Stimulated activated naive CD4-positive, alpha-beta T cell (primary cell): ENCODE measurements at places on chromosomes 3 and 15.

DNA sequence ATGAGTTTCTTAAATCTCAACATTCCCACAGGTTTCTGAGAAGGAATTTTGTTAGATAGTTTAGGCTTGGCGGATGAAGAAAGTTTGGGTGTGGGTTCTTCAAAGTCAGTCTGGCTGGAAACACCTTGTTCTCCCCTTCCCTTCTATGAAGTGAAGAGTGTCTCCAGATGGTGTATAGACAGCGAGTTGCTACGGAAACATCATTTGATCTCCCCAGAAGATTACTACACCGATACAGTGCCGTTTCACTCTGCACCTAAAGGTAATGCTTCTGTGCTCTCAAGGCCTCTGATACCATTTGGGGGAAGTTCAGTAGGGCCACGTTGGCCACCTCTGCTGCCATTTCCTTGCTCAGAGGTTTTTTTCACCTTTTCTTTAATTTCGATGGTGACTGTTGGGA lies 20.6 kb downstream of the DLEC1 start:
- no peak for DNase-seq

DNA sequence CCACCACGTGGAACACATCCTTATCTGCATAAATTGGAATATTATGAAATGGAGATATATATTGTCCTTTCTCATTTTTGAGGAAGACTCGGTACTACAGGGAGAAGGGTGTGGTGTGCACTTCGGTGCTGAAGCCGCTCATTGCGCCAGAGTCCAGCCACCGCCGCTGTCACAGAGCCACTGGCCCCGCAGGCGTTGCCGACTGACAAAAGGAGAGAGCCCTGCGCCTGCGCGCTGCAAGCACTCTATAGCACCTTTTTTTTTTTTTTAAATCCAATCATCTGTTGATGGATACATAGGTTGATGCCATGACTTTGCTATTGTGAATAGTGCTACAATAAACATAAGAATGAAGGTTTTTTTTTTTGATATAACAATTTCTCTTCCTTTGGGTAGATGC lies 130.0 kb upstream of the TBC1D5 start:
- DNase-seq = no peak

DNA sequence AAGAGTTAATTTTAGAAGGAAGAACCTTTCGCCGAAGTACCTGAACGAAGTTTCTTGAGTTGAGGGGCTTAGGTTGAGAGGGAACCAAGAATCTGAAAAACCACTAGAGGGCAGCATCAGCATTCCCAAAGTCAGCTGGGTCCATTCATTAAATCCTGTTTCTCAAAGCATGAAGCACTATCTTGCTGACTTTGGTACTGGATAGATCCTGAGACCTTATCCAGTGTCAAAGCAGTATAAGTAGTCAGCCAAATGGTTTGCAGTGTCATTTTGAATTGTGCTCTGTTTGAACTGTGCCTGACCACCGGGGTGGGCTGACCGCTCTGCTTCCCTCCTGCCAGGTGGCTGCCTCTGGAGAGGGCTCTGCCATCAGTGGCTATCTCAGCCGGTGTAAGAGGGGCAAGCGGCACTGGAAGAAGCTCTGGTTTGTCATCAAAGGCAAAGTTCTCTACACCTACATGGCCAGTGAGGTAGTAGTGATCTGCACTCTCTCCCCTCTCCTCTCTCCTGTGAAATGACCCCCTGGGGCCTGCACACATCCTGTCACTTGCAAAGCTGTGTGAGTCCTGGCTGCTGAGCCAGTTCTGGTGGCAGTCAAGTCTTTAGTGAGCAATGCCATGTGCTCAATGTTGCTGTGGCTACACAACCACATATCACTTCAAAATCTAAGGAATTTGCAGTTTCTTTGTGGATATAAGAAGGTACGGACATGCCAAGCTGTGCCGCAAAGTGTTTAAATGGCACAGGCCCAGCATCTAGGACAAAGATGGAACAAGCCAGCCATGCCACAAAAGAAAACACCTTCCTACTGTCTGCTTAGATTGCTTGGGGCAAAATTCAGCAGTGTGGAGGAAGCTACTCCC lies 21.4 kb upstream of the NR2C2 start:
- DNase-seq = no peak

DNA sequence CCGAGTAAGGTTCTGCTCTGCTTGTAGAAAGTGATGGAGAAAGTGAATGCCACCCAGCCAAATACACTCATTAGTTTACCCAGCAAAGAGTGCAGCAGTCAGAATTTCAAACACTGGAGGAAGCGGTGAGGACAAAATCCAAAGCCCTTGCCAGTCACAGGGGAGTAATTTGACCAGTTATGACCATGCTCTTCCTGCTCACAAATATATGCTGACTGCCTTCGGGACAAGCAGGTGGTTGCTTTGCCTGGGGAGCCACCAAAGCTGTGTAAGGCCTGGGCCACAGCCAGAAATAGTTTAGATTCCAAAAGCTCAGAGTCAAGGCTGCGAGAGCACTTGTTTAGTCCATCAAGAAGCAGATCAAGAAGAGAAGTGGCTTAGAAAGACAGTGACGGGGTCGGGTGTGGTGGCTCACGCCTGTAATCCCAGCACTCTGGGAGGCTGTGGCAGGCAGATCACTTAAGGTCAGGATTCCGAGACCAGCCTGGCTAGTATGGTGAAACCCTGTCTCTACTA lies 51.0 kb upstream of the ATP13A3 start:
- DNase-seq = no peak

DNA sequence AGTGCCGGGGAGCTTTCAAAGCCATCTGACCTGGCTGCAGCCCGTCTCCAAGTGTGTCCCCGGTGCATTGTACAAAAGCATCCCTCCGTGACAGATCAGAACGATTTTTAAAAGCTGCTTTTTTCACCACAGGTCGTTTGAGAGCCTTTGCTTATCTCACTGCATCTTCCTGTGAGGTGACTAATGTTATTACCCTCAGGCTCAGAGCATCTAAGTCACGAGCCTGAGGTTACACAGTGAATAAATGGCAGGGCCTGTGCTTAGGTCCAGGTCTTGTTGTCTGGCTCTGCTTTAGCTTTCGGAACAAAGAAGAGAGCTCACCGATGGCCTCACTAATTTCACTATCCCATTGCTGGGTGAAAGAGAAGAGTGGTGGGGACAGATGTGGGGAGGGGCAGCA lies 83.3 kb downstream of the SEC22A start:
- DNase-seq = no peak

DNA sequence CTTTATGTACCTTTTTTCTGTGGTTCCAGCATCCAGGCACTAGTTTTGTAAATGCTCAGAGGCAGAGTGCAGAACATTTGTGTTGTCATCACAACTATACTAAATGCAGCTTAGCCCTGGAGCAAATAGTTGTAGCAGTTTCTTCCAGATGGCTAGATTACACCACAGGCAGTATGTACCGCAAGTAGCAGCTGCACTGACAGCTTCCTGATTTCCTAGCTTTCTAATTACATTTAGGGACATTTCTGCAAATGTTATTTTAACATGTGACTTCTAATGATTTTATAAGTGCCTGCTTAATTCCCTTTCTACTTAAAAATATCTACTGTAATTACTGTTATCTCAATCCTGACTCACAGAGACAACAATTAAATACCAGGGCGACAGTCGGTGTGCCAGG lies 106.5 kb downstream of the NR2E3 start:
- no peak for DNase-seq

DNA sequence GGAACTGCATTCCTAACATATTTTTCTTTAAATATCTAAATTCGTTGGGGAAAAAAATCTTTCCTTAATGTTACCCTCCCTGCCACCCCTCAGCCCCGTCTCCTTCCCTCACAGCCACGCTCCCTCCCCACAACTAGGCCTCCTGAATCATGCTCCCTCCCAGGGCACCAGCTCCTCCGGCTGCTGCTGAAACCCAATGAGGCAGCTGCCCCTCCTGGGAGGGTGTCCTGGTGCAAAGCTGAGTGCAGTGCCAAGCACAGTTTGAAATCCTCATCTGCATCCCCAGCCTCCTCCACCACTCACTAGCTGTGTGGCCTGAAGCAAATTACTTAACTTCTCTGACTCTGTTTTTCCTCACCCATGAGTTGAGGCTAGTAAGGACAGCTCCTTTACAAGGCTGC lies 2.7 kb upstream of the NR2E3 start:
- no peak for DNase-seq

DNA sequence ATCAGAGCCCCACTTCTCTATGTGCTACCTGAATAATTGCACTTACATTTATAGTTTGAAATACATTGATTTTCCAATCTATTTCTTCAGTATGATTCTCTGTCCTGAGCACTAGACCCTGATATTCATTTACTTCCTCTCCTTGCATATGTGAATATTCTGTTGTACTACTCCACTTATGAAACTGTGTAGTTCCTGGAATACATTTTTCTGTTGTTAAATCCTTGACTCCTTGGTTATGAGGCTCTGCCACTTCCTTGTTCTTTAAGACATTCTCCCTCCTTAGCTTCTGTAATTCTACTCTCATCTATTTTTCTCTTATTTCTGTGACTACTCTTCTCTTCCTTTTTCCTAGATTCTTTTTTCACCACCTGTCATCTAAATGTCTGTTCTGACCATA lies 12.9 kb upstream of the MGA start:
- no peak for DNase-seq

- DNase-seq = no peak
These were observed 76.1 kb downstream of the MESD start for GRCh38 chr15:80913541-80913940.

- no peak for DNase-seq
These were observed 38.8 kb downstream of the LMCD1 start for GRCh38 chr3:8540456-8540855.

DNA sequence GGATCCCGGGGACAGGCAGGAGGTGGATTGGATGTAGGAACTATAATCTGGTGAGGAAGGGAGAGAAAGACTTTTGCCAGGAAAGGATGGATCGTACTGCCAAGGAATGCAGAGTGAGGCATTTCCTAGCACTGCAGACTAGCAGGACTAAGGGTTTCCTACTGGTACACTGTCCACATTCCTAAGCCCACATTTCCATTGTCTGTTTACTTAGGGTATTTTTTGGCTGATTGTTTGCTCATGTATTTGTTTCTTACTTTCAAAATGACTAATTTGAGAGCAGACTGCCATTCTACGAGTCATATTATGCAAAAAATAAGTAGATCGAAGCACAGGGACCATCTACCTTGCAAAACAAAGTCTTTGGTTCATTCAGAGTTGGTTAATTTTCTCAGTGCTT lies 1029.5 kb upstream of the NR2F2 start:
- DNase-seq = no peak

- DNase-seq = no peak
These were observed 42.1 kb upstream of the RARB start for GRCh38 chr3:25385807-25386460.

DNA sequence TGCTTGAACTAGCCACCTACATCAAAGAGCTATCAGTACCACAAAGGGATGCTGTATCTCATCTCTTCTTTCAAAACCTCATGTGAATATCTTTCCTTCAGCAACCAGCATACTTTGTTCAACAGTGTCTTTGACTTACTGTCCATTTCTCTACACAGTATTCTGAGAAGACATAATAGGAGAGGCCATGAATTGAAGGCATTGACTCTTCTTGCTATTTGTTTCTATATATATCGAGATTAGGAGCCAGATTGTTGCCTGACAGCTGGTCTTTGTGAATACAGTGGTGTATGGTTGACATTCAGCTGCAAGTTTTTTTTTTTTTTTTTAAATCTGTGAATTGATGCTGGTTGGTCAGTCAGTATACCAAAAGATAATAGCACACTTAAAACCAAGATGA lies 12.1 kb upstream of the CSRNP1 start:
- DNase-seq = no peak

- no peak for DNase-seq
These were observed 43.6 kb downstream of the CMSS1 start for GRCh38 chr3:99861216-99861615.

DNA sequence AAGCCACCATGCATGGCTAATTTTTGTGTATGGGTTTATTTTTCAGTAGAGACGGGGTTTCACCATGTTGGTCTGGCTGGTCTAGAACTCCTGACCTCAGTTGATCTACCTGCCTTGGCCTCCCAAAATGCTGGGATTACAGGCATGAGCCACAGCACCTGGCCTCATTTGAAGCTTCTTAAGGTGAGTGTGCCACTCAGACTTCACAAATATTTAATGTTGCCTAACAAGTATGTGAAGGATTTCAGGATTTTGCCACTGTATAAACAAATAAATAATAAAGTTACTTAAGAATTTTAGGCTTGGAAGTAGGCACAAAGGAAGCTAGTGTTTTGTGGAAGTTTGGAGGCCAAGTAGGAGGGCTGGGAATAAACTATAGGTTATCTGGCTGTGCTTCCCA lies 73.5 kb downstream of the FGF12 start:
- no peak for DNase-seq

DNA sequence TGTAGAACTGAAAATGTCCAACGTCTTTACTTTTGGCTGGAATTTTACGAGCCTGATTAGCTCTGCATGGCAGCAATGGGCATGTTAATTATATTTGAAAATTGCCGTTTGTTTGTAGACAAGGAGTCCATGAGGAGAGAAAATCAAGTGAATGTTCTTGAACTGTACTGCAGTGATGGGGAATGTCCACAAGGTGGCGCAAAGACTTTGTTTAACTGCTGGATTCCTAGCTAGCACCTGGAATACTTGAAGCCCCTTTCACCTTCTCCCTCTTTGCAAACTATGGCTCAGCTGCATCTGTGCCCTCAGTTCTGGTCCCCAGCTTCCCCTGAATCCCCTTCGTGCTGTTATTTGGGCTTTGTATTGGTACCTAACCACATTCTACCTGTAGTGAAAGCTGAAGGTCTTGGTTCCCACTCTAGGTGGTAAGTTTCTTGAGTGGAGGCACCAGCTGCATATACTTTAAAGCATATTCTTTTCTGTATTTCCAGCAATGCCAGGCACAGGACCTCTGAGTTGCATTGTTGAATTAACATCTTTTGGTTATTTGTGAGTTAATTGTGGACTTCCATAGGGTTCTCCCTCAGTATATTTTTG lies 25.3 kb downstream of the EXOG start:
- peak; percentile 44 for DNase-seq

- no peak for DNase-seq
These were observed 89.5 kb upstream of the CHD2 start for GRCh38 chr15:92810418-92811138.

DNA sequence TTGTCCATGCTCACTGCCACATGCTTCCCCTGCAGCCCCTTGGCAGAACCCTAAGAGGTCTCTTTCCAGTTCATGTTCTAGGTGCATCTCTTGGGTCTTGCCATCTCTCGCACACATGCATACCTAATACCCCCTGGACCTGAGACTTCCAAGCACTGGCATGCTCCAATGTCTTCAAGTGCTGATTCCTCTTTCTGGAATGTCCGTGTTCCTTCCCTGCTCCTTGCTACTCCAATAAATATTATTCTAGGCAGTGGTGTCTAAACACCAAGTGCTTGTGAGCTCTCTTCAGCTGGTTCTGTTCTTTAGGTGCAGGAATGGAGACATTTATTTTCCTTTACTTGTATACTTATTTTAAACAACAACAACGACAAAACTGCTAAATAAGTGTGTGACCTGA lies 370.1 kb downstream of the LPP start:
- DNase-seq = no peak
